AG20443 (cell line): ENCODE measurements at places on chromosomes 7 and 10.

DNA sequence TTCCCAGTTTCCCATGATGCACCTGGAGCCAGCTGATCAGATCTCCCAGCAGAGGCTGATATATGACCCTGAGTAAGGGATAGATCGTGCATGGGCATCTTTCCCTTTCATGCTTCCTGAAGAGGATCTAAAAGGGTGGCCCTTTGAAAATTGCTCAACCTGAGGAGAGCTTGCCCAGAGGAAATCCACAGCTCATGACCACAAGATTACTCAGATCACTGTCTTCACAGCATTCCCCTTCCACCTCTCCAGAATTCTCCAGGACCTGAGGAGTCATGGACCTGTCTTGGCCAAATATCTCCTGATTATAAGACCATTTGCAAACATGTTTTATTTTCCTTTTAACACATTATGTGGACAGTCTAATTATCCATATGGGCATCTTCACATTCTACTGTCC is 328.1 kb downstream of the LHFPL3 start:
- no peak for DNase-seq

DNA sequence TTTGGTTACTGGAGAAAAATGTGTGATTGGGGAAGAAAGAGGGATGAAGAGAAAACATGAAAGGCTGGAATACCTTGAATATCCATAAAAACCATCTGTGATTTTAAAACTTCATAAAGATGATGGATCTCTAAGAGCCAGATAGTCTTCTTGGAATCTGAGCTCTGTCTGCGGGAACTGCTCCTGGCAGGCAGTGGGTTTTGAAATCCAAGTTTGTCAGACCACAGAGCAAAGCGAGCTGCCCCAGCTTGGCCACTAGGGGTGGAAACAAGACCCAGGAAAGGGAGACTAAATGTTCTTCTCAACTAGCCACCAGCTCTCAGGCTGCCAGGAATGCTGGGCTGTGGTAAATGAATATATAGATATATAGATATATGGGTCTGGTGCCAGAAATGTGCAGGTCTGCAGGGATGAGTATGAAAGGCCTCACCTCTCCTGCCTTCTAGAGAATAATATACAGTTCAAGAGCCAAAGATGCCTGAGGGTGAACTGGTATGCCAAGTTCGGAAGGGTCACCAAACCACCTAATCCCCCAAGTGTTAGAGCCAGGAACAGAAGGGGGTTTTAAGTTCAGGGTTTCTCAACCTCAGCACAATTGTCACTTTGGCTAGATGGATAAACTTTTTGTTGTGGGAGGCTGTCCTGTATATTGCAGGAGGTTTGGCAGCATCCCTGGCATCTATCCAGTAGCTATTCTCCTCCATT is 208.8 kb downstream of the KCNMA1 start:
- peak; percentile 75 for DNase-seq

GRCh38 chr10:89522463-89522862 is 12.9 kb downstream of the SLC16A12 start:
- DNase-seq: no peak

DNA sequence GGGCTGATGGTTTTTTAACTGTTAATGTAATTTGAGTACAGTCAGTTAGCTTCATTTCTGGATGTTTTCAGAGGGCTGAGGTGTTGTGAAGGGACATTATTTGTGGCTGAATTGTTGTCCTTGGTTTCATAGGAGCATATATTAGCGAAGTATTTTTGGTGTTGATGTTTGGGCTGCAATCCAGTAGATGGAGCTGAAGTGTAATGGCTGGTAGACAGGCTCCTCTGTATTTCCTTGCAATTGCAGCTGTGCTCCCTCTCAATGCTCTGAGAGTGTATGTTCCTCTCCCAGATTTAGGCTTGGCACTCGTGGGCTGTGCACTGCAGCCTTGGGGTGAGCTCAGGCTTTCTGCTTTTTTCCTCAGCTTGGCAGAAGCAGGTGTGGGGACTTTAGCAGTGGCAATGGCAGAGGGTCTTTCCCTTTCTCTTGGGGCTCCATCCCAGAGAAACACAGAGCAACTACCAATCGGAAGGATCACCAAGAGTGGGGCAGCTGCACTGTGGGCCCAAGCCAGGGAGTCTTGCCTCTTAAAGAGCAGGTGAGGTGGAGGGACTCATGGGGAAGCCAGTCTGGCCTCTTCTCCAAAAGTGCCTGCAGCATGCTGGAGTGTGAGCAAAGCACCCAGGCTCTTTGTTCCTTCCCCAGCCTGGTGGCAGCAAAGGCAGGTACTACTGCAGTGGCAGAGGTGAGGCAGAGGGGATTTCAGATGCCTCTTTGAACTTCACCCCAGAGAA is 544.4 kb downstream of the SH2D4B start:
- no peak for DNase-seq

DNA sequence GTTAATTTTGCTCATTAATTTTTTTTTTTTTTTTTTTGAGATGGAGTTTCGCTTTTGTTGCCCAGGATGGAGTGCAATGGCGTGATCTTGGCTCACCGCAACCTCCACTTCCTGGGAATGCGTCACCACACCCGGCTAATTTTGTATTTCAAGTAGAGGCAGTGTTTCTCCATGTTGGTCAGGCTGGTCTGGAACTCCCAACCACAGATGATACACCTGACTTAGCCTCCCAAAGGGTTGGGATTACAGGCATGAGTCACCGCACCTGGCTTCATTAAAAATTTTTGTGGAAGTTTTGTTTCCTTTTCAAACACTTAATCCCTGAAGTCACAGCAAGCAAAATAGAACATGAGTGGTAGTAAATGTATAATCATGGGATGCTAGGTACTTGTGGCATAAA is 857.2 kb upstream of the PHF14 start:
- DNase-seq: no peak

GRCh38 chr10:71333129-71333887 is 14.2 kb downstream of the SLC29A3 start:
- no peak for DNase-seq

- peak; percentile 76 for DNase-seq
Measured at GRCh38 chr10:110006358-110007160, 1.2 kb upstream of the ADD3 start.

DNA sequence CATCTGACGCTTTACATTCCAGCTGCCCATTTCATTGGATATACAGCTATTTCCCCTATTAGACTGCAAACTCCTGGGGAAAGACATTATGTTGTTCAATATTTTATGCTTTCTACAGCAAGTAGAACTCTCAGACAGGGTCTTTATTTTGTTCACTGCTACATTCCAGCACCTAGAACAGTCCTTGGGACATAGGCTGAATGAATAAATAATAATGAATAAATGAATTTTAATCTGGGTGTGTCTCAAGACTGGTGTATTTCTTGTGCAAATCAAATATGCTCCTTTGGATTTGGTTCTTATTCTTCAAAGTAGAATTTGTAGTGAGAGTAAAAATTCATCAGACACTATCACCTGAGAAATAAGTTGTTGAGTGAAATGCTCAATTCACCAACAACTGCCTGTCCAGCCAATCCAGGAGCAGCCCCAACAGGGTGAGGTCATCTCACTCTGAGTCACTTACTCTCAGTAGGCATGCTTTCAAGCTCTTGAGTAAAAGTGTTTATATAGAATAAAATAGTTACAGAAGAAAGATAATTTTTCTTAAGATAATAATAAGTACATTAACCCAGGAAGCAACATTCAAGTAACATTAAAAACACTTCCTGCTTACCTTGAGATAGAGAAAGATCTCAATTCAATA is 287.5 kb upstream of the NPVF start:
- DNase-seq: no peak

DNA sequence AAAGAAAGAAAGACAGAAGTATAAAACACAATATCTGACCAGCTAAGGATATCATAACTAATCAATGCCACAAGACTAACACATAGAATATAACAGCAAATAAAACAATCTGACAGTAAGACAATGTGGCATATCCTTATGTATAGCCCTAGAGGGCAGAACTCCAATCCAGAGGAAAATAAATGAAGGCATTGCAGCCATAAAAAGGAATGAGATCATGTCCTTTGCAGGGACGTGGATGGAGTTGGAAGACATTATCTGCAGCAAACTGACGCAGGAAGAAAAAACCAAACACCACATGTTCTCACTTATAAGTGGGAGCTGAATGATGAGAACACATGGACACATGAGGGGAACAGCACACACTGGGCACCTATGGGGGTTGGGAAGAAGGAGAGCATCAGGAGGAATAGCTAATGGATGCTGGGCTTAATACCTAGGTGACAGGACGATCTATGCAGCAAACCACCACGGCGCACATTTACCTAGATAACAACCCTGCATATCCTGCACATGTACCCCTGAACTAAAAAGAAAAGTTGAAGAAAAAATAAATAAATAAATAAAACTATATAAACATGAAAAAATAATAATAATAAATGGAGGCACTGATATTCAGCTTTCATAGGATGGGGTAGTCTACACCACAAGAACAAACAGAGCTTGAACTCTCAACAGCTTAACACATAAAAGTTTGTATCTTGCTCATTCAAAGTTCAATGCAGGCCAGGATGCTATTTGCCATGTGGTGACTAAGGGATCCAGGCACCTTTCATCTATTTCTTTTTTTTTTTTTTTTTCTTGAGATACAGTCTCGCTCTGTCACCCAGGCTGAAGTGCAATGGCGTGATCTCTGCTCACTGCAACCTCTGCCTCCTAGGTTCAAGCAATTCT is 66.1 kb upstream of the KAT6B start:
- DNase-seq: no peak

DNA sequence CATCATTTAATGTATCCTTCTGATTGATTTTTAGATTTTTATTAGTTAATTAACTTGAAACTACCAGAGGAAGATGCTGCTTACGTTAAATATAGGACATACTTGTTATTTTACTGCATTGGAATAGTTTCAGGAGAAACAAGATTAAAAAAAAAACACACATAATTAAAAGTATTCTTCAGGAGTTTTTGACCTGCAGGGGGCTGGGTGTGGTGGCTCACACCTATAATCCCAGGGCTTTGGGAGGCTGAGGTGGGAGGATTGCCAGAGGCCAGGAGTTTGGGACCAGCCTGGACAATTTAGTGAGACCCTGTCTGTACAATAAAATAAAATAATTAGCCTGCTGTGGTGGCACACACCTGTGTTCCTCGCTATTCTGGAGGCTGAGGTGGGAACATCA is 10.7 kb downstream of the CBLL1 start:
- no peak for DNase-seq

DNA sequence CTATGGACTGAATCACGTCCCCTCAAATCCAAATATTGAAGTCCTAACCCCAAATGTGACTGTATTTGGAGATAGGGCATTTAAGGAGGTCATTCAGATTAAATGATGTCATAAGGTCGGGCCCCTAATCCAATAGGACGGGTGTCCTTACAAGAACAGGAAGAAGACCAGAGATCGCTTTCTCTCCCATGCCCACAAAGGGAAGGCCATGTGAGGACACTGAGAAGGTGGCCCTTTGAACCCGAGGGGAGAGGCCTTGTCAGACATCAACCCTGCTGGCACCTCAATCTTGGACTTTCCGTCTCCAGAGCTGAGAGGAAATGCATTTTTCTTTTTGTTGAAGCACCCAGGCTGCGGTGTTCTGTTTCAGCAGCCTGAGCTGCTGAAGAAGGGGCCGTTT is 72.3 kb upstream of the KLF6 start:
- DNase-seq: no peak

DNA sequence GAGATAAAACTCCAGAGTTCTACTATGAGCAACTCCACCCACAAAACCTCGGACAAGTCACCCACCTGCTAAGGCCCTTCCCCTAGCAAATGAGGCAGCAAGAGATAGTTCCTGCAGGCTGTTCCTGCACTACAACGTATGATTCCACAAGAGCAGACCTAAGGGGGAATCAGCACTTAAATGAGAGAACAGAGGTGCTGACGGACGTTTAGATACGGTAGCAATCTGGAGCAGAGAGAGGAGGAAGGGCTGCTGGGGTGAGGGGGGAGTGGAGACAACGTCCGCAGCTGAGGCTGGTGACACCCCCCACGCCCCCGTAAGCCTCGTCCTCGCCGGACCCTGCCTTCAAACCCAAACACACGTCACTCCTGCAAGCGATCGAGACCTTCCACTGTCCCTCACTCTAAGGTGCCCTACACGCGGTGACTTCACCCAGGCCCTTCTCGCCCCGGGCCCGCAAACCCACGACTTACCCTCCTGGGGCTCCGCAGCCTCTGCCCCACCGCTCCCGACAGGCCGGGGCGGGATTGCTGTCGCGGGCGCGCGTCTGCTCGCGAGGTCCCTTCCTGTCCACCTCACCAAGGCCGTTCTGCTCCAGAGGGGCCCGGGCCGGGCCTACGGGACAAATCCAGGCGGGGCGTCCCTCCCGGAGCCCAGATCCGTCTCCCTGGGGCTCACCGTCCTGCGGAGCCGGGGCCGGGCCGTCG is 635 bp downstream of the ZNF12 start:
- peak; percentile 59 for DNase-seq

GRCh38 chr10:58017719-58018367 is 249.9 kb downstream of the IPMK start:
- DNase-seq: peak; percentile 67

- DNase-seq: peak; percentile 77
Measured at GRCh38 chr7:5429857-5430611, 6.4 kb upstream of the TNRC18 start.

DNA sequence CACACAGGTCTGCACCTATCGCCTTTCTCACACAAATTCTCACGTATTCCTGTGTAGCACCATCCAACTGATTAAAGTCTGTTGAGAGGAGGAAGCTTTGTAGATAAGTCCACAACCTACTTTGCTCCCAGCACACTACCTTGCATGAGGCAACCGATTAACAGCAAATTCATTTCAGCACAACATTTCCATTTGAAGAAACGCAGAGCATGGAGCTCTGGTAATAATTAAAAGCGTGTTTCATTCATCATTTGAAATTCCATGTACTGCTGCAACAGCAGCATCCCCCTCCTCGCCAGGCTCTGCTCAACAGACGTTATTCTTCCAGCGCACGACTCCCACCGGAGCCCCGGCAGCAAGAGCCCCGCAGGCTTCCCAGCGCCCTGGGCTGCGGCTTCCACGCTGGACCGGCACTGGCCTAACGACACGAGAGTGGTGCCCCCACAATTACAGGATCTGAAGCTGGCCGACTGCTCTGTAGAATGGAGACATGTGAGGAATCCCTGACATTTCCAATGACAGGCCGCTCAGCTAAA is 118.8 kb downstream of the DIP2C start:
- peak; percentile 26 for DNase-seq

DNA sequence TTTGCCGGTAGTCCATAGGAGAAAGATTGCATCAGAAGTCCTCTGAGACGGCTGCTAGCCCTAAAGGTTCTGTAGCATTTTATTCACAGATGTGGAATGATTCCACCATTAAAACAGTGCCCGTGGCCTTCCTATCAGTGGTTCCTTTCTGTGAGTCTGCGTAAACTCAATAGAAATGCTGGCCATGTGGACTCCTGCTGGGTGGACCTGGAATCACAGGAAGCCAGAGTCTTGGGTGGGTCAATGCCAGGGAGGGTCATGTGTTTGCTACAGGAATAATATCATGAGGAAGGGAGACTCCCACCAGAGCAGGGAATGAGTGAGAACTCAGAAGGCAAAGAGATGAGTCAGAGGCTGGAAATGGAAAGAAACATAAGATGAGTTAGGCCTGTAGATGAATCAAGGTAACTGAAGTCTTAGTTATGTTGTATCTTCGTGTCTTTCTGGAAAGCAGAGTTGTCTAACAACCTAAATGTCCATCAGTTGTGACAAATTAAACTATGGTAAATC is 410.4 kb upstream of the AUTS2 start:
- no peak for DNase-seq
